ENCODE measurements at places on chromosomes 6 and 20.

GRCh38 chr20:19502169-19502568 is 255.9 kb upstream of the RIN2 start:
- no peak for DNase-seq

- peak; percentile 30 for DNase-seq
Measured at GRCh38 chr20:63092660-63093215, 86.0 kb upstream of the BHLHE23 start.

- DNase-seq = no peak
Measured at GRCh38 chr20:34023937-34024722, 30.4 kb downstream of the RALY start.

DNA sequence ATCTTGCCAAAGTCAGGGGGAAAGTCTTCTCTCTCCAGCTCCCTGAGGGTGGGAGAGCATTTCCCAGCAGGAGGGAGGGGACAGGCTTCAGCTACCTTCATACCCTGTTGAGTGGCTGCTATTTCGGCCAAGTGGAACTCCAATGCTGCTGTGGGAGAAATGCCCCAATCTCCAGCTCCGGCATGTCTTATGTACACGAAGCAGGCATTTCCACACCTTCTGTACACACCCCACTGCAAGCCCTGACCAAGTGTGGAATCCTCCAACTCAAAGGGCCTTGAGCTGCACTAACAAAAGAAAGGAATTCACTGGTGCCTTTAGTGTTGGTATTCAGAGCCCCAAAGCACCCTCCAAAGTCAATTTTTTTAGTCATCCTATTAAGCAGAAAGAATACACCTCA is 313.6 kb upstream of the NT5E start:
- DNase-seq = no peak

DNA sequence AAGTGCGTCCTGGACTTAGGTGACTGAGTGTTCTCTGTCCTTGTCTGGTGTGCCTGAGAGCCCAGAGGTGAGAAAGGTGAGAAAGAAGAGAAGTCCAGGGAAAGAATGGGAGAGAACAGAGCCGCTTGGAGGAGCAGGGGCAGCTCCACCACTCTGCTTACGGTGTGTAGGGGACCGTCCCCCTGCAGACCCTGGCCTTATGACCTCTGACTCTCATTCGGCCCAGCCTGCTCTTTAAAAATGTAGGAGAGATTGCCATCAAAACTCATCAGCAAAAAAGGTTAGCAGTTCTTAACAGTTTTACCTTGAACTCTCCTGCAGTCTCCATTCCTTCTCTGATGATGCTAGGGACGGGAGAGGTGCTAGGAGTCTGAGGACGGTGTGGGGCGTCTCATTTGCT is 2.0 kb downstream of the TMEM181 start:
- no peak for DNase-seq

DNA sequence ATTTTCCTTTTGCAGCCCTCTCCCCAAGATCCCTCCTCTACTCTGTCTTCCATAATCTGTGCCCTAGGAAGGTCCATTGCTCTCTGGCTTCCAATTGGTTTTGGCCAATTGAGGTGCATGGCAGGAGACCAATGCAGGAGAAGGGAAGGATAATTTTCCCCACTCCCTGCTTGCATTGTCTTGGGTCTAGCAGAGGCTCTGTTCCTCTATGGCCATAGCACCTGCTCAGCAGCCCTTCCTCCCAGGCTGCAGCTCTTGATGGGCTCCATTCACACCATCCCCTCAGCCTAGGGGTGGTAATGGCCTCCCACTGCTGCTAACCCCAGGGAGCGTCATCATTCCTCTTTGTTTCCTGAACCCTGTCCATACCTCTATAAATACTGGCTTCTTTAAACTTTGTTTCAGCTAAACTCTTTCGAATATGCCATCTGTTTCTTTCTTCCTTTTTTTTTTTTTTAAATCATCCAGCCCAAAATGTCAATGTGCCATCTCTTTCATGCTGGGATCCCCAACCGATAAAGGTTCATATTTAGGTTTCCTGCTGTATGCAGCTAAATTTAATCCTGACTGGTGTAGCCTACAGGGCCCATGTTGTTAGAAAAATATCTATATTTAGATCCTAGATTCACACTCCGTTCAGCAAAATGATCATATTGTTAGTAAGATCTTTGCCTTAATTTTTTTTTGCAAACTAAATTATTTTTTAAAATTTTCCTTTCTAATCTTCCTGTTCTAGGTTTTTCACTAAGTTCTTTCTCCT is 63.8 kb downstream of the HECA start:
- no peak for DNase-seq

DNA sequence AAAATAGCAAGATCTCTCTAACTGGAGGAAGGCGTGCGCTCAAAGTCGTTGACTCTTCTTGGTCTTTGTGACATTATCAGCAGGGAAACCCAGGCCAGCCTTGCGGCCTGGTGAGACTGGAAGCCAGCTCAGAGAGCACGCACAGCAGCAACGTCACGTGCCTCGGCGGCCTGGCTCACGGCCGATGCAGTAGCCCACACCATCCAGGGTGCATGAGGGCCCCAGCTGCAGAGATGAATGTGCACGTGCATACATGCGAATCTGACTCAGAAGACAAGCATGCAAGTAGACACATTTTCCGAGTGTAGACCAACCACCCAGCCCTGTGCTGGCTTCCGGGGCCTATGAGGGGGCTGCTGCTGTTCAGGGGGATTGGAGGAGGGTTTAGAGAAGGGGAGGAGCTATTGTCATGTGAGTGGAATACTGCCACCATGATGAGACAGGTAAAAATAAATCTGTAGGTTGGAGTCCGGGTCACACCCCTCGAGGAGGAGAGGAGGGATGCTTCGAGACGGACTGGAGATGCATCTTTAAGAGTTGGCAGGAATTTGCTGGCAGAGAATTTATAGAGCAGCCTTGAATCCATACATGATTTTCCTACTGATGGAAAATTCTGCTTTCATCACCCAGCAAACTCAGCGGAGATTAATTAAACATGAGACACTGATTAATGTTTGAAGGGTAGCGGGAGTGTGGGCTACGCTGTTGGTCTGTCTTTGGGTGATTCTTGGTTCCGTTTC is 388.2 kb downstream of the CDH4 start:
- DNase-seq = no peak

DNA sequence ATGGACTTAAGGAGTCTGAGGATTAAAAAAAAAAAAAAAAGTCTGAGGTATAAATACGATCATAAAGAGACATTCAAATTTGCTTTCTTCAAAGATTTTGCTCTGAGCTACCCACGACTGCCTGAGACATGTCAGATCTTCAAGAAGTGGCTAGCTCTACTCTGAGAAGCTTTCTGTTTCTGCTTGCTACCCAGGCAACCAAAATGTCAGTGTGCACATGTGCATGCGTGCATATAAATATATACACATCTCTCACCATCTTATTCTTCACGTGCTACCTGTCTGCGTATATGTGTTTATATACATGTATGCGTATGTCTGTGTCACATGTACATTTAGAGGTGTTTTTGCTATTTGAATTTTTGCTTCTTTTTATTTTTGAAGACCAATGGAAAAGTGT is 299.6 kb upstream of the STXBP5 start:
- no peak for DNase-seq

- DNase-seq = no peak
Measured at GRCh38 chr20:5596401-5597193, 153.6 kb upstream of the SHLD1 start.

DNA sequence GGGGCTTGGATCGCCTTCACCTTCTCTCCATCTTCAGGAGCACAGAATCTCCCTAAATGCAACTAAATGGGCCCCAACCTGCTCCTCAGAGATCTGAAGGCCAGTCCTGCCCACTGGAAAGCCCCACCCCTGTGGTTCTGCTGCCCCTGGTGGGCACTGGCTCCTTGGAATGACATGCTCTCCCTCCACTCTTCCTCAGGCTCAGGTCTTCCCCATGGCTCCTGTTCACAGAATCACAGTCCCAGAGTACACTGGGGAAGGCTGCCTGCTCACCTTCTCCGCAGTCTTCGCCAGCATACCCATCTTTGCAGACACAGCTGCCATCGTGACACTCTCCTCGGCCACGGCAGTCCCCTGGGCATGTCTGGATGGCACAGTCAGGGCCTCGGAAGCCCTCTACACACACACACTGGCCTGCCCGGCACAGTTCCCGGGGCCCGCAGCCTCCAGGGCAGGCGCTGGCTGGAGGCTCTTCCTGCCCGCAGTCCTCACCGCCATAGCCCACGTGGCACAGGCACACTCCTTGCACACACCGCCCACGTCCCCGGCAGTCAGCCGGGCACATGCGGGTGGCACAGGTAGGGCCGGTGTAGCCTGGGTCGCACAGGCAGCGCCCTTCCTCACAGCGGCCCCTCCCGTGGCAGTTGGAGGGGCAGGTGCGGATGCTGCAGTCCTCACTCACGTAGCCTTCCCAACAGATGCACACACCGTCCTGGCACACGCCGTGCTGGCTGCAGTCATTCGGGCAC is 13.6 kb downstream of the TNXB start:
- no peak for DNase-seq

- no peak for DNase-seq
Measured at GRCh38 chr6:101199441-101199840, 194.1 kb upstream of the GRIK2 start.

DNA sequence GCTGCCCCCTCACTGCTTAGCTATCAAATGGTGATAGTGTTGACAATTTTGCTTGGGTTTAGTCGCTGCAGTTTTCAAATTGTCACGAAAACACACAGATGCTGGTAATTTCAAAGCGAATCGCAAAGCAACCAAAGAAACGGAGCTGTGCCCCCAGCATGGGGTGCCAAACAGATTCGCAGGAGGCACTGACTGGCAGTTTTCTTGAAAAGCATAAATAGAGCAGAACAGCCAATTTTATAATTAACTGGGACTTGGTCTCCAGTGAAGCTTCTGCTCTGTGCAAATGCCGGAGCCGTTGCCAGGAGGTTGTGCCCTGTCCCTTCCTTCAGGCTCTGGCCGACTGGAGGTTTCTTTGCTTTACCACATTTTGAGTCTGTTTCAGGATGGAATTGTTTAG is 18.8 kb downstream of the ARHGAP40 start:
- DNase-seq = no peak

GRCh38 chr6:158611039-158611438 is 33.5 kb downstream of the DYNLT1 start:
- DNase-seq = no peak

DNA sequence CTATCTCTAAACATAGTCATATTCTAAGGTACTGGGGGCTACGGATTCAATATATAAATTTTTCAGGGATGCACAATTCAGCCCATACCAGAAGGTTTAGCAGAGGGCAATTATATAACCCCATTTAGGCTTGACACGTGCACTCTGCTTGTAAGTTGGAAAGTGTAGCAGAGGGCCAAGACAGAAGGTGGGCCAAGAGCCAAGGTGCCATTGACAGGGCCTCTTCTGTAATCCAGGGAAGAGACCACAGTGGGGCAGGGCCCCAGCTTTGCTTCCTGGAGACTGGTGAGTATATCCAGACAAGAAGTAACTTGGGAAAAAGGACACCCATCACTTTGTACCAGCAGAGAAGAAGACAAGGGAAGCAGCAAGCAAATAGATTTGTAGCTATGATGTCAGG is 672.4 kb upstream of the MARCKS start:
- DNase-seq = no peak

GRCh38 chr20:10671919-10672623 is 1.7 kb downstream of the JAG1 start:
- peak; percentile 87 for DNase-seq

GRCh38 chr6:83096791-83097190 is 29.3 kb downstream of the DOP1A start:
- DNase-seq = no peak

DNA sequence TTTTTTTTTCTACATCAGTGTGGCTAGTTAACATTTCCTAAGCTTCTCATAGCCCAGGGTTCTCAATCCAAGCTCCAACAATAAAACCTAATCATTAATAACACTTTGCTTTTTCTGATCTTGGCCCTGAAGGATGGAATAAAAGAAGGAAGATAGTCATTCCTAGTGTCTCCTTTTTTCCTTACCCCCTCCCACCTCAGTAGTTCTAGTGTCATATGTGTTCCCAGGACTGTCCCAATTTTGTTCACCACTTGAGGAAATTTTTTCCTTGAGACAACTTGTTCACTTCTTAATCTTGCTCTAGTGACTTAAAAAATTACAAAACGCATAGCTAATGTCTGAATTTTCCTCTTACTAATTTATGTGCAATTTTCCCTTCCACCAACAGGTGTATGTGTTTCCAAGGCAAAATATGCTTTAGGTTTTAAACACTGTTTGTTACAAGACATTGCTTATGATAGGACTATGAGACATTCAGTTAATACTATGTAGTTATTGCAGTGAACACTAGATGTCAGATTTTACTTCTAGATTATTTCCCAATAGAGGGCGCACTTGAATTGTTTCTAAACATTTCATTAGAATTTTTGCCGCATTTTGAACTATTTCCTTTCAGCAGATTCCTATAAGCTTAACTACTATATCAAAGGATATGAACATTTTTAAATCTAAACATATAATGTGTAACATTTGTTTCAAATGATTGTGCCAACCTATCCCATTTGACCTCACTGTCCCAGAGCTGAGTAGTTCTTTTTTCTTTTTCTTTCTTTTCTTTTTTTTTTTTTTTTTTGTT is 18.5 kb upstream of the C6orf141 start:
- DNase-seq = no peak

- no peak for DNase-seq
Measured at GRCh38 chr20:57844626-57845596, 135.1 kb upstream of the PMEPA1 start.

DNA sequence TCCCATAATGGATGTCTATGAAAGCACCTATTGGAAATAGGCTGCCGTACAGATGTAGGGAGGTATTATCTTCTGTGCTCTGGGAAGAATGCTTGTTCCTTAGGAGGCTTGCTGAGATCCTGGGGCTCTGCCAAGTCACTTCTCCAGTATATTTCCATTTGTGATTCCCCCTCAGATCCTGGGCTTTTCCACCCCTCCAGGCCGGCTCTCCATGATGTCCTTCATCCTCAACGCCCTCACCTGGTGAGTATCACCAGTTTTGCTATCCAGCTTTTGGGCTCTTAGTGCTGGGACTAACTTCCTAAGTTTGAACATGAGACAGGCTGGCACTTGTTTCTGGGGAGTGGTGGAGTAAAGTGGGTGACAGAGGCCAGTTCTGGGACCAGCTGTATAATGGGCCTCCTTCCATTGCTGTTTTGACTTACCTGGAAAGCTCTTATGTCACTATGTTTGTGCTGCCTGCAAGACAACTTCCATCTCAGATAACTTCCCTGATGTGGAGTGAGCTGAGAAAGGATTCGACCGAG is 2.6 kb downstream of the SYS1 start:
- no peak for DNase-seq
